ENCODE measurements at places on chromosomes 2 and 18.
A peak's percentile ranks its signal among the peaks of the same experiment; 100 is the strongest.

GRCh38 chr2:9807056-9807455 is 36.2 kb upstream of the TAF1B start:
- no peak for DNase-seq

DNA sequence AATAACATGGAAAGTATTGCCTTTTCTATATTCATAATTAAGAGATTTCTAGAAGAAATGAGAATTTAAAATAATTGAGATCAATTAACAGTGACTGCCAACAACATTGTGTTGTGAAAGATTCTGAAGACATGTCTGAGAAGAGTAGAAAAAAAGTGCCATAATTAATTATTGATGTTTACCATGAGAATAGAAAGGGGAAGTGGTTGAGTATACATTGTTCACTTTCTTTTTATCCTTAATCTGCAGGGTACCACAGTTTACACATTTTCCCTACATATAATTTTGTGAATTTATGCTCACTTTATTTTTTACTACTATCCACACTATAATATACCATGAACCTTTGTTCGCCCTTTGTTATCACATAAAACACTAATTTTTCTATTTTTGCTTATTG is 47.1 kb upstream of the UBE2E3 start:
- DNase-seq, result no peak

GRCh38 chr2:66432801-66433694 is 1.9 kb upstream of the MEIS1 start:
- DNase-seq, result no peak

- DNase-seq, result no peak
Measured at GRCh38 chr18:9788140-9788539, 80.0 kb downstream of the RAB31 start.

- DNase-seq, result peak; percentile 77
Measured at GRCh38 chr2:229586746-229587705, 127.3 kb downstream of the DNER start.

- DNase-seq, result no peak
Measured at GRCh38 chr2:94994914-94995552, 30.5 kb upstream of the MAL start.

DNA sequence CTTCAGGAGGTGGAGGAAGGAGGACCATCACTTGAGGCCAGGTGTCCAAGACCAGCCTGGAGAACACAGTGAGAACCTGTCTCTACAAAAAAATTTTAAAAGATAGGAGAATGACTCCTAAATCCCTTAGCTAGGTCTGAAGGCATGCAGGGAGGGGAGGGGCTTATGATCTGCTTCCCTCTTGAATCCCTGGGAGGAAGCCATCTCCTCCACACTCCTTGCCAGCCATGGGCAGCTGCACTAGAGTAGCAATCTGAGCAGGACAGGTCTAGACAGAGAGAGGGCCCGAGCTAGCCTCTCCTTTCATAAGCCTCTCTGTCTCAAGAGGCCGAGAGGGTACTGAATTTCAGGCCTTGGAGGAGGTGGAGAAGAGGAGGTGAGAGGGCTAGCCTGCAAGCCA is 42.5 kb downstream of the DAPL1 start:
- no peak for DNase-seq

- peak; percentile 98 for DNase-seq
Measured at GRCh38 chr2:70301344-70302194, at the start of gene FAM136A. Gene FAM136A, minus strand, starts transcription at chr2:70302067. Its CDS starts 56 bp downstream, at chr2:70302011.

- no peak for DNase-seq
Measured at GRCh38 chr2:12202313-12203075, 456.1 kb downstream of the LPIN1 start.

- peak; percentile 55 for DNase-seq
Measured at GRCh38 chr18:13597068-13597467, 129.3 kb downstream of the FAM210A start.

GRCh38 chr2:33038230-33038629 is 91.5 kb downstream of the LTBP1 start:
- no peak for DNase-seq

DNA sequence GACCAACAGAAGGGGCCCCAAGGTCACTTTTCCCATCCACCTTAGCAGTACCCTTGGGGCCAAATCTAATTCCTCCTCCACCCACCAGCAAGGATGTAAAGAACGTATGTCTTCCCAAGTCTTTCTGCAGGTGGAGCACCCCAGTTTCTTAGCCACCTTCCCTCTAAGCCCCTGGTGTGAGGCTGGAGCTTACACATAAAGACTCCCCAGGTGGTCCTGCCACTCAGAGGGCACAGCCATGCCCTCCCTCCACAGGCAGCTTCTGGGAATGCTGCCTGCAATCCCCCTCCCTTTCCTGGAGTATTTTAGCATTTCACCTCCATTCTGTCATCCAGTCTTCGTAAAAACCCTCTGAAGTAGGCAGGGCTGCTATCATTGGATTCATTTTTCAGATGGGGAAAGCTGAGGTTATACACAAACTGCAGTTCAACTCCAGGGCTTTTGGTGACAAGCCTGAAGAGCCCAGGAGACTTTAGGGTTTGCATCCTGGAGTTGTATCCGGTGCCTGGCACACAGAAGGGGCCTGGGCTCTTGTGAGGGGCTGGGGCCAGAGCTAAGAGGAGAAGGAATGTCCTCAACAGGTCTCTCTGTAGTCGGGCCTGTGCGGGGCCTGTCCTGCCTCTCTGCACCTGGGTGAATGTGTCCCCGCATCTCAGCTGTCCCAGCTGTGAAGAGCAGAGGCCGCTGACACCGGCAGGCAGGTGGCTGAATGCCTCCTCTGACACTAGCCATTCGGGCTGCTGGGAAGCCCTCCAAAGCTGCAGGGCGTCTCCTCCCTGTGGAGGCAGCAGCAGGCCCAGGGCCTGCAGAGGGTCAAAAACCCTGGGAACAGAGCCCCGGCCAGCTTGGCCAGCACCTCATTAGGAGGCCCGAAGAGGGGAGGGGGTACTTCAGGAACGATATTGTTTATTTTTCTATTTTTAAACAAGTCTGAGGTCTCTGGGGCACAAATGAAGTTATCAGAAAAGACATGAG is 27.6 kb downstream of the CIB4 start:
- DNase-seq, result no peak

DNA sequence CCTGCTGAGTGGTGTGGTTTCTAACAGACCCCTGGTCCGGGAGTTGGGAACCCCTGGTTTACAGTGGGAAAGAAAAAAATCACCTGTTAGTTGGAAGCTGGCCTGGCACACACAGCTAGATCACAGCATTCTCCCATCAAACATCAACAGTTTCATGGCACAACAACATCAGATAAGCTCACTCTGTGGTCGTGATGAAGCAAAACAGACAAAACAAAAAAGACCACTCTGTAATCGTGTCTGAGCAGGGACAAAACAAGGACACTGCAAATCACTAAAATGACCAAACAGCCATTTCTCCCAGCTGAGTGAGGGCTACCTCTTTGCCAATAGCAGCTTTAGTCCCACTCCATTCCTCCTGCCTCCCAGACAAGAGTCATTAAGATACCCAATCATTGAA is 9.0 kb upstream of the IMPACT start:
- DNase-seq, result no peak

DNA sequence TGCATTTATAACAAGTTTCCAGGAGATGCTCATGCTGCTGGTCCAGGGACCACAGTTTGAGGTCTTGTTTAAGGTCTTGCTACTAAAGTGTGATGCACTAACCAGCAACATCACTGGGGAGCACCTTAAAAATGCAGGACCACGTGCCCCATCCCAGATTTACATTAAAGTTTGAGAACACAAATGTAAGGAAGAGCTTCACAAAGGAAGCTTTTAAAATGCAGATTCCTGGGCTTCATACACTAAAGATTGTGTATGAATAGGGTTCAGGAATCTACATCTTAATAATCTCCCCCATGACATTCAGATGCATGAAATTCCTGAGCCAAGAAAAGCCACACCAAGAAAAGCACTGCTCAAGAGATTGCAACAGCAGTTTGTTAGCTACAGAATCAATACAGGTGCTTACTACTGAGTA is 235.3 kb upstream of the TANK start:
- no peak for DNase-seq

DNA sequence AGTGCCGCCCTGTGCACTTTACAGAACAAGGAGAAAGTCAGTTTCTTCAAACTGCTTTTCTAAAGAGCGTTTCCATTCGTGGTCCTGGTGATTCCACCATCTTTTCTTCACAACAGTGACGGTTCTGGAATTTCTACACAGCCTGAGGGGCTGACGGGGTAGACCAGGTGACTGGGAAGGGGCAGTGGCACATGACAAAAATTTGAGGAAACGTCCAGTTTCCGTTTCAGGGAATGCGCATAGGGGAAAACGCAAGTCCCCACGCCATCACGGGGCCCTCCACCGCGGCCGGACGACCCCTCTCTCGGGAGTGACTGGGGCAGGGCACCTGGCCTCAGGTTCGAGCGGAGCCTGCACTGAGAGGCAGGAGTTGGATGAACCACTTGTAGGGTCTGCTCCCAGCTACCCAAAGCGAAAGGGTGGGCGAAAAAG is 980 bp upstream of the SPTBN1 start:
- no peak for DNase-seq

DNA sequence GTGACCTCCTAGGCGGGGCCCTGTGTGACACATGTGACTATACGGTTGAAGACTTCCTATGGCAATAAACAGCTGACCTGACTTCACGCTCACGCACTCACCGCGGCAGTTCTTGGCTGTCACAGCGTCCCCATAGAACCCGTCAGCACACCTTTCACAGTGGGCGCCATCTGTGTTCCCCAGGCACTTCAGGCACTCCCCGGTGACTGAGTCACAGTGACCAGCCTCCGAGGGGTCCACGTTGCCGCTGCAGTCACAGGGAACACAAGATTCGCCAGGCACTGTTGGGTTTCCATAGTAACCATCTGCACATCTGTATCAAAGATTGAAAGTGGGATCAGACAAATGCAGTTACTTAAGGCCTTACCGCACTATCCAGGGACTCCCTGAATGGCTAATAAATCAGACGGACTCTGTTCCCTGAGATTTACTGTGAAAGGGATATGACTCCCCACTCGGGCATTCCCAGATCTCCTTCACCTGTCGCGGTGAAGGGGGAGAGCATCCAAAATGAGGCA is 94.5 kb downstream of the LAMA1 start:
- no peak for DNase-seq

GRCh38 chr2:204135752-204136151 is 199.2 kb downstream of the ICOS start:
- DNase-seq, result no peak

DNA sequence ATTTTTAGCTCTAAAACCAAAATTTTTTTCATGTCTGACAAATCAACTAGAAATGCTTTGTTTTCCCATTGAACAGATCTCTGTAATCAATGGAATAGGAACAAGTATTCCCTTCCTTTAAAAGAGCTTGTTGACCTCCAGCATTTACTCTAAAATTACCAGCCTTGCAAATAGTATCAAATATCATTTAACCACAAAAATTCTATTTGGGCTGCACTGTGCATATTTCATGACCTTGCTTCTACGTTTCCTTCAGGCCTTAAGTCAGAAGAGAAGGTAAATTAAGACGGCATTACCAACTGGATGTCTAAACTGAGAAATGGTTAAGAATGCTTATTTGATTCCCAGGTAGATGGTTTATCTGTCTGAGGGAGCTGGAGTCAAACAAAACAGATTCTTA is 33.3 kb upstream of the NRXN1 start:
- DNase-seq, result no peak

GRCh38 chr2:121244616-121245015 is 40.4 kb downstream of the TFCP2L1 start:
- no peak for DNase-seq

DNA sequence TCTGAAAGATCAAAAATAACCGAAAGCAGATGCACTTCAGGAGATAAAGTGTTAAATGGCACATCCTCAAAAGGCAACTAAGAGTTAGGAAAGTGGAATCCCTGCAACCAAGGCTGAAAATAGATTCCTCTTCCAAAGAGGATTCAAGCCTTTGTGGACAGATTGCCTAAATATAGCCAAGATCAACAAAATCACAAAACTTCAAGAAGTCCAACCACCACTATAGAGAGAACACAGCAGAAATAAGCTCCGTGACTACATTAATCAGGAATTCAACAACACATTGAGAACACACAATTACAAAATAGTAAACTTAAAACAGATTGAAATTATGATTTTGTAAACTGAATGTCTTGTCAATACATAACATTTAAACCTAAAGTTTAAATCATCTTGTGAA is 165.7 kb downstream of the LNPK start:
- DNase-seq, result no peak

Data from Karpas-422 (cell line).